ENCODE measurements at places on chromosomes 11 and 22.

- no peak for DNase-seq
Observed at GRCh38 chr22:35319244-35319985, 19.7 kb downstream of the TOM1 start.

- DNase-seq, result no peak
Observed at GRCh38 chr11:122729139-122729538, 73.6 kb downstream of the UBASH3B start.

DNA sequence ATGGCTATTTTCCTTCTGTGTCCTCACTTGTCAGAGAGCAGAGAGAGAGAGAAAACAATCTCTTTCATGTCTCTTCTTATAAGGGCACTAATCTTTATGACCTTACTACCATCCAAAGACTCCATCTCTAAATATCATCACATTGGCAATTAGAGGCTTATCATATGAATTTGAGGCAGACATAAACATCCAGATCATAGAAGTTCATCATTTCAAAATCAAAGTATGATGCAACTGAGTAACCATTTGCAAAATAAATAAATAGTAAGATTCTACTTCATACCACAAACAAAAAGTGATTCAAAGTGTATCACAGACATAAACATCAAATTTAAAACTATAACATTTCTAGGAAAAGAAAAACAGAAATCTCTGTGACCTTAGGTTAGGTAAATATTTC is 504.7 kb upstream of the ARHGAP42 start:
- no peak for DNase-seq

- no peak for DNase-seq
Observed at GRCh38 chr11:28976801-28977145, 868.6 kb downstream of the METTL15 start.

DNA sequence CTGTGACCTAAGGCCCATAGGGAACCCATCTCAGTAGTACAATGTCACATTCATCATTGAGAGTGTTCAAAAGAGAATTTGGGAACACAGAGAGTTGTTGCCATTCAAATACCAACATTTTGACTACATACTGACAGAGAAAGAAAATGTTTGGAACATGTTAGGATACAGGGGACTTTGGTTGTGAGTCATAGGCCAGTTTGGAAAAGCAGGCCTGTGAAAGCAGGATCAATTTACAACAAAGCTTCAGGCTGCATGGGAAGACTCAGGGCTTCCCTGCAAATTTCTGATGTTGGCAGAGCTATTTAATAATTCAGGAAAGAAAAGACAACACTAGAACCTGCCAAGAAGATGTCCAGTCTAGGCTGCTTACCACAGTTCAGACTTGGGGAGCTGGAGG is 374 bp downstream of the NLRP10 start:
- no peak for DNase-seq

DNA sequence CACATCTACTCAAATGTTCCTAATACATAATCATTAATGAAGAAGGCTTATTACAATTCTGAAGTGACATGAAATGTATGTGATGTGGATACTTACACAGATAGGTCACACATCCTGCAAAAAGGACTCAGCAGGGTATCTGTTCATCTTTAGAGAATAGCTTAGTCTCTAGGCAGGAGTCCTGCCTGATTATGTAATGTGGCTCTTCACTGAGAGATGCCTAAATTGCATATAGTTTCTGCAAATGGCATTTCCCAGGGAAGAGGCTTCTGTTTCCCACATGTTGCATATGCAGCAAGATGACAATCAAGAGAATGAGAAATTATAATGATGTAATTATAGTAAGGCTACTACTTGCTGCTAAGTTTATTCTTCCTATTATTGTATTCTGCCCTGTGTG is 58.8 kb upstream of the SLC36A4 start:
- no peak for DNase-seq

GRCh38 chr11:118339281-118339961 is 3.1 kb downstream of the CD3D start:
- no peak for DNase-seq

- DNase-seq, result no peak
Observed at GRCh38 chr11:61596990-61597389, 16.1 kb upstream of the SYT7 start.

GRCh38 chr11:115272925-115273324 is 231.3 kb downstream of the CADM1 start:
- no peak for DNase-seq

GRCh38 chr22:43750751-43751150 is 61.4 kb downstream of the EFCAB6 start:
- no peak for DNase-seq

DNA sequence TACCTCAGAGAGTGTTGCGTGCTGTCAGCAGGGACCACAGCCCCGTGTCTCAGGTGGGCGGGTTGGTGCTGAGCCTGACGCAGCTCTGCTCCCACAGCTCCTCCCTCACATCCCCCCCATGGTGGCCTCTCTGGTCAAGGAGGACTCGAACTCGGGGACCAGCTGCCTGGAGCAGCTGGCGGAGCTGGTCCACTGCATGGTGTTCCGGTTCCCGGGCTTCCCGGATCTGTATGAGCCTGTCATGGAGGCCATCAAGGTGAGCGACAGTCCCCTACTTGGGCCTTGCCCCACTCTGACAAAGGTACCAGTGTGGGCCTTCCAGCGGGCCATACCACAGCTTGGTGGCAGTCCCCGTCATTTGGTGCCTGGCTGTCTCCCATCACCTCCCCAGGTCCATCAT is 11.8 kb downstream of the USP35 start:
- DNase-seq, result no peak

DNA sequence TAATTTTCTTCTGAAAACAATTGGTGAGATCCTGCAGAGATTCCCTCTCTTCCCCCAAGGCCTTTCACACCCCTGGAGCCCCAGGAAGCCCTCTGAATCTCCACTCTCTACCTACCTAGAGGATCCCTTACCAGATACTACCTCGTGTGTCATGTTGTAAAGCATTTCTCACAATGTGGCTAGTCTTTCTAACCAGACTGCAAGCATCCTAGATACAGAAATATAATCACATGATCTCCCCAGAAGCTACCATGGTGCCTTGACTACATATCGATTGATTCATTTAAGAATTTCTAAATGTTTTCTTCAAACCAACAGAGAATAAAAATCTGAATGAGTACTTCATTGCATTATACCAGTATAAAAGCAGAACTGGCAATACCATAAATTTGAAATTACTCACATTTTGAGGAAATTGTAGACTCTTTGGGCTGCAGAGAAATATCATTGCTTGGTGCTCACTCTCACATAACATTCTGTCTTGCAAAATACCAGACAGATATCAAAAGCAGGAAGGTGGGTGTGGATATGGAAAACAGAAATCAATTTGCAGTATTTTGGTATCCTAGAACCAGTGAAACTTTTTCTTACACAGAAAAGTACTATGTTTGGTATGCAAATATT is 113.5 kb downstream of the MAML2 start:
- no peak for DNase-seq

DNA sequence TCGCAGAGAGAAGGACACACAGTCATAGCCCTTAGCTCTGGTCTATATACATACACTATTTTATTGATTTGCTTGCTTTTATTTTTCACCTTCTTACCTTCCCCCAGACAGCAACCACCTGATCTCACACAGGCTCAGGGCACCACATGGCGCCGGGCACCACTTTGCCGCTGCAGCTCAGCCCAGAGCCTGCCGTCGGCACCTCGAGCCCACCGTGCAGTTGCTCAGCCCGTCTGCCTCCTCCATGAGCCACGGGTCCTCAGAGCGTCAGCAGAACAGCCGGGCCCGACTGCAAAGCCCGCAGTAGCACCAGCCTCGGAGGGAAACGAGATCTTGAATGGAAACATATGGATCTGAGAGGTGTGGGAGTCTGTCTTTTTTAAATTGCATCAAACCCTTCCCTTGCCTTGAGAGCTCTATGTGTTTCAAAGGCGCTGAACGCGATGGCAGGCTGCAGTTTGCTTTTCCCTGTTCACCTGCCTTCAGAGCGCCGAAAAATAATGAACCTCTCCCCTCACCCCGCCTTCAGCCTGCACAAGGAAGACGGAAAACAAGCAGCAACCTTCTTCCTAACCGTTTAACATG is 505.4 kb downstream of the MN1 start:
- no peak for DNase-seq

DNA sequence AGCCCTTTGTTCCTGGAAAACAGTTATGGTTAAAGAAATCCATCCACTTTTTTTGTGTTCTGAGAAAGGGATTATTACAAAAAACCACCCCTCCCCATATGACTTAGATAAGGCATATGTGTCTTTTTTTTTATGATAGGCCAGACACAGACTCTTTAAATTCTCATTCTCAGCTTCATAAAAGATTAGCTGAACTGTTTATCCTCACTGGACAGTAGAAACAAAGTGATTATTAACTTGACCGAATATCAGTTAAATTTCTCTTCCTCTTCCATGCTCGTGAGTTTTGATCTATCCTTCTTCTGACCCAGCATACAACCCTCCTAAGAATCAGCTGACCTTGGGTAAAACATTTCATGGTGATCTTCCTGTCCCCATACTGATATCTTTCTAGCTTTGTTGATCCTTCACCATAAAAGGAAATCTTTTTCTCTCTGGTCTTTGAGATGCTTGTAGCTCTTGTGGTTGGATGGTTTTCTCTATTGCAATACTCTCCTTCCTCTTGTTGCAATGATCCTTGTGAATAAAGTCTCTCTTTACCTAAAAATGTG is 26.2 kb downstream of the OR2AG2 start:
- DNase-seq, result no peak

- no peak for DNase-seq
Observed at GRCh38 chr22:22124374-22124773, 120.2 kb upstream of the VPREB1 start.

GRCh38 chr22:44775862-44776261 is 23.5 kb downstream of the ARHGAP8 start:
- no peak for DNase-seq

GRCh38 chr22:39514373-39514973 is 5.9 kb upstream of the ATF4 start:
- DNase-seq, result no peak

DNA sequence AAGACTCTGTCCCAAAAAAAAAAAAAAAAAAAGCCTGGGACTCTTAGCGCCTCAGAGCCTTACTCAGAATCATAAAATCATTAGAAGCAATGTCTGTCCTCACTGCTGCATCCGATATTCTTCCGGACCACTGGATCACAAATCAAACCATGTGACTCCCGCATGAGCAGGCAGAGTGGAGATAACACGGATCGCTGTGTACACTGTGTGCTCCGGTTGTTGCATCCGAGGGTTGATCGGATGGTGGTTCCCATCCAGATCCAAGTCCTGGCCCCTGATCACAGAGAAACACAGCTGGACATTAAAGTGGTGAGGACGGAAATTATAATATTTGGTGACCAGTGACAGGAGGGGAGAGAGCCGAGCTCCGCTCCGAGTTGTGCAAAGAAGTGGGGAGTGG is 9.7 kb upstream of the TXNRD2 start:
- no peak for DNase-seq
